ENCODE measurements at places on chromosomes 7 and 10.

GRCh38 chr10:23441251-23441650 lies 2.4 kb downstream of the OTUD1 start:
- no peak for DNase-seq

- no peak for DNase-seq
Observed at GRCh38 chr10:95693071-95693667, 558 bp downstream of the TCTN3 start.

DNA sequence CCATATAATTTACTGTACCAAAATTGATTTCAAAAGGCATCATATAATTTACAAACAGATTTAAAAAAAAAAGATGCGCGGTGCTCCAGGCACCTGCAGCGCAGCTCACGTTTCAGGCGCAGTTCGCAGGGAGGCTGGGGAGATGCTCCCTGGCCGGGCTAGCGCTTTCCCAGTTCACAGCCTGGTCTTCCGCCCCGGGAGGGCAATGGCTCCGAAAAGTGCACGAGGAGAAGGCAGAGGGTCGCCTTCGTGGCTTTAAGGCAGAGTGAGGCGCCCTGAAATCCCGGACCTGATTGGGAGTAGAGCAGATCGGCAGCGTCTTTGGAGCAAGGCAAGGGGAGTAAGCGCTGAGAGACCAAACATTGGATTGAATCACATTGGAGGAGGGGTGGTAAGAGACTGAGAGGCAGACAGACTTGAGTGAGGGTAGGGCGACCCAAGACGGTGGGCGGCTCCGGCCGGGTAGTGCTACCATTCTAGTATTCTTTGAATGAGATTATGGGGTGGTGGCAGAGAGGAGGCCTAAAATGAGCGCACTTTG lies 1.5 kb downstream of the NEUROG3 start:
- DNase-seq, result no peak

- no peak for DNase-seq
Observed at GRCh38 chr10:37639200-37639599, 218.2 kb downstream of the ZNF248 start.

GRCh38 chr7:105011831-105012502 lies 2.0 kb upstream of the KMT2E start:
- no peak for DNase-seq

DNA sequence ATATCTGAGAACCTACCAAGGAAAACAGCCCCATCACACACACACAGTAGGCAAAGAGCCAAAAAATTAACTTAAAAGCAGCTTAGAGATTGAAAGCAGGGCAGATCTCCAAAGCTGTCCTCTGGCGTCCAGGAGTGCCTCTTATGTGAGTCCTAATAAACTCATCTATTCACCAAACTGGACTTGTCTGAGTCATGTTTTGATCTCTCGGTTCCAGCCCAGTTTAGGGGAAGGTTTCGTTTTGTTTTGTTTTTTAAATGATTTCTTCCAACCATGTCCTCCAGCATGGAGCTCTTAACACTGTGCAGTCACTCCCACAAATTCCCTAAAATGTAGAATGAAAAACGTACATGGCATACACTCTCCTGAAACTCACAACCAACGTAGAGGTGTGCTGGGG lies 6.7 kb upstream of the PRSS37 start:
- no peak for DNase-seq

- DNase-seq, result no peak
Observed at GRCh38 chr7:106572394-106573124, 88.4 kb downstream of the CCDC71L start.

GRCh38 chr10:128871671-128872231 lies 595.3 kb upstream of the MGMT start:
- DNase-seq, result no peak

- no peak for DNase-seq
Observed at GRCh38 chr7:24025094-24025493, 258.9 kb upstream of the NPY start.

DNA sequence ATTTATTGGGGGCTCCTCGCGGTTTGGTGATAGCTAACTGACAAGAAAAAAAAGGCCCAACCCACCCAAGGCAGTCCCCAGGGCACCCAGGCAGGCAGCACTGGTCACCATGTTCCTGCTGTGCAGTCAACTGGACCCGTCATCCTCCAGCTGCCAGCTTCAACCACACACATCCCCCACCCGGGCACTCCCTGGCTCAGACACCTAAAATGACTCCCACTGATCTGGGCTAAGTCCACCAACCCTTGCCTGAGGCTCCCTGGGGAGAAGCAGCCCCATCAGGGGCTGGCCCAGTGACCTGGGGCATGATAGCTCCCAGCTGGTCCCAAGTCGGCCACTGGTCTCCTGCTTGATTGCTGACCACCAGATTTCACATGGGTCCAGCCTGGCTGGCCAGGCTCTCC lies 161.8 kb downstream of the NRF1 start:
- no peak for DNase-seq

- DNase-seq, result no peak
Observed at GRCh38 chr7:121901026-121901425, 28.1 kb downstream of the PTPRZ1 start.

GRCh38 chr7:124679586-124680225 lies 85.9 kb downstream of the GPR37 start:
- DNase-seq, result no peak

GRCh38 chr10:127845756-127846155 lies 47.0 kb downstream of the CLRN3 start:
- no peak for DNase-seq

- DNase-seq, result no peak
Observed at GRCh38 chr7:105448181-105448580, 59.5 kb upstream of the SRPK2 start.

DNA sequence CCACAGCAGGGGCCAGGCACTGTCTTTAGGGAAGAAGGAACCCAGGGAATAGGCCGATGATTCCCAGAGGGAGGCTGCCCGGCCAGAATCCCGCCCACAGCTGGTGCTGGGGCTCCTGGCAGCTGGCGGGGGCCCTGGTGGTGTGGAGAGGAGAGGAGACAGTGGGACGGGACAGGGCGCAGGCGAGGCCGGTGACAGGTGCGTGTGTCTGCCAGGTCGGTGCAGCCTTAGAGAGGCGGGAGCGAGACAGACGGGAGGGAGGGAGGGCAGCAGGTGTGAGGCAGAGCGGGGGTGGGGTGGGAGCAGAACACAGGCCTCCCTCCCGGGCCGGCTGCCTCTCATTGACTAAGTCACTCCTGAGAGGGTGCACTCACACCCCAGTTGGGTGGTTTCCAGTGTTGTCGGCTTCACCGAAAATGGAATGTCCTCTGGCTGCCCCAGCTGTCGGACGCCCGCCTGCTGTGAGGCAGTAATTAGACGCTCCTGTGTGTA lies 55.2 kb downstream of the ELFN1 start:
- no peak for DNase-seq

Measured in common myeloid progenitor, CD34-positive (primary cell).